ENCODE measurements at places on chromosomes 2 and 18.

GRCh38 chr2:24313744-24314632 is 46.3 kb downstream of the ITSN2 start:
- no peak for DNase-seq

DNA sequence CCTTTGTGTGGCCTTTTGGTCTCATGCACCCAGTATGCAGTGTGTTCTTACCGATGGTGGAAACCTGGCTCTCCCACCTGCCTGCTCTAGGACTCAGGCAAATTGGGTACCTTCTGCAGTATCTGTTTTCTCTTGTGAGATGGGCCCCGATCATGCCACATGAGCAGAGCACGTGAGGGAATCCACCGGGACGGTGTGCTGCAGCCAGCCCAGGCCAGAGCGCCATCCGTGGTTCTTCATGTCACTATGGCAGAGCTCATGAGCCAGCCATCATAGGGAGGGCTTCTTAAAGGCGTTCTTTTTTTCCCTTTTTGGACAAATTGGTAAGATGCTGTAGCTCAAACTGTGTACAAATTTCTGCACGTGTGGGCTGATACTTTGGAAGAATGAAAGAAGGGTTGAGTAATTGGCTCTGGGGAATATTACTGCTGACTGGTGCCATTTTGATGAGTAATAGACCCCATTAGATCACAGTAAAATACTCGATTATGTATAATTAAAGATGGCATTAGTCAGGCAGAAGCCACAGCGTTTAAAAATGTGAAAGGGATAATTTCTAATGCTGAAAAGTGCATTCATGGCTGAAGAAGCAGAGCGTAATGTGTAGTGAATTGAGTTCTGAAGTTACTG is 19.2 kb downstream of the SH3RF3 start:
- DNase-seq = no peak

DNA sequence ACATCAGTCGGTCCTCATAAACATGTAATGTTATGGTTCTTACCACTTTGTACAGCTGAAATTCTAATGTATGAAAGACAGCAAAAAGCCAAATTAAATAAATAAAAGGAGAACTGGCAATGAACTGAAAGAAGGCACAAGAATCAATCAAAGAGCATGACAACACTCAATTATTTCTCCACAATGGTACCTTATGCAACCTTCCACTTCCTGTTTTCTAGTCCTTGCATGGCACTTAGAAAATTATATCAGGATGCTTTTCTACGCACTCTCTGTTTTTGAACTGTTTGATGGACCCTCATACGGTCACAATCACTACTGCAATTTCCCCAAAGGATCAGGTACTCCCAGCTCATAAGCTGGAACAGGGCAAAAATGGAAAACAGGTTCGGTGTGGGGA is 81.6 kb downstream of the EPB41L3 start:
- DNase-seq = no peak

DNA sequence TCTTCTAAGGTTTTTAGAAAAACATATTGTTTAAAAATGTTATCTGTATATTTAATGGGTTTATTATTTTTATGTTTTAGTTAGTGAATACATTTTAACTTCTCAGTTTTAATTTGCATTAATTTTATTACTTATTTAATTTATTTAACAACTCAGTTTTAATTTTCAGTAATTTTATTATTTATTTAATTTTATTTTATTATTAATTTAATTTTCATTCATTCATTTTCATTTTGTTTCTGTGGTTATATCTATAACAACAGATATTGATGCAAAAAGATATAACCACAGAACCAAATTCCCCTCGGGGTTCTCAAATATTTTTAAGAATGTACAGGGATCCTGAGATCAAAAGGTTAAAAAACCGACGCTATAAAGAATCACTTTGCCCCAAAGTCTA is 23.0 kb downstream of the FAM237A start:
- no peak for DNase-seq

DNA sequence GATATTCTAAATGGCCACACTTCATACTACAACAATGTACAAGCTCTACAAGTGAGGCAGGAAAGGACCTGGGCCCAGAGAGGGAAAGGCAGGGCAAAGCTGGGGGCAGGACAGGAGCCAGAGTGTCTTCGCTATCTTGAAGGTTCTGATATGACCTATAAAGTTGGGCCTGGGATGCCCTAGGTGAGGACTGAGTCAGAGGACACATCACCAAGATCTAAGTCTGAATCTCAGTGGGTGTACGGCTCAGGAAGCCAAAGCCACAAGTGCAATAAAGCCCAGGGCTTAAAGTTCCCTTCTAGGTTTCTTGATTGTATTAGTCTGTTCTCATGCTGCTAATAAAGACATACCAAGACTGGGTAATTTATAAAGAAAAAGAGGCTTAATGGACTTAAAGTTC is 219.1 kb downstream of the ALK start:
- no peak for DNase-seq

Data from stimulated activated CD4-positive, alpha-beta T cell treated with anti-CD3 and anti-CD28 coated beads, TNF-alpha, amount 100 ng/mL, for 1 hour (primary cell).